ENCODE measurements at places on chromosomes 5 and 9.

DNA sequence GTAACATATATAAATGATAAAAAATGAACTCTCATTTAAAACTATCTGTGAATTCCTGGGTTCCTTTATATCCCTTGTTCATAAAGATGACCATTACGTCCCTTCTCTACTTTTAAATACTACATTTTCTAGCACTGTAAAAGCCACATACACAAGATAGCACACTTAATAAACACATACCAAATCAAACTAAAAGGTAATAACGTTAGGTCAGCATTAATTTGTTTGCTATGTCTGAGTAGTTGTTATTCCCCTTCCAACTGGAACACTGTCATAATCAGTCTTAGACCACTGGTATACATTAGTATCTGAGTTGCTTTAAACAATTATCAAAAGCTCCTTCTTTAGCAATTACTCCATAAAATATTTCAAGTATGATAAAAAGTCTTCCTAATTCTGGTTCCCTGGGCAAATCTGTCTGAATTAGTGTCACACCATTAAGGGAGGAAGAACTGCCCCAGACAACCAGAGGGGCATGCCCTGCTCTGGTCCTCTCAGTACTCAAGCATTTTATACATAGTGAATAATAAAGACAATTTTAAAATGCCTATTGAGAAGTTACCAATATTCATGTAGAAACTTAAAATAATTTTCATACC lies 98.1 kb downstream of the RAPGEF6 start:
- no peak for DNase-seq

- no peak for DNase-seq
Measured at GRCh38 chr9:108100571-108100970, 611.0 kb upstream of the KLF4 start.

DNA sequence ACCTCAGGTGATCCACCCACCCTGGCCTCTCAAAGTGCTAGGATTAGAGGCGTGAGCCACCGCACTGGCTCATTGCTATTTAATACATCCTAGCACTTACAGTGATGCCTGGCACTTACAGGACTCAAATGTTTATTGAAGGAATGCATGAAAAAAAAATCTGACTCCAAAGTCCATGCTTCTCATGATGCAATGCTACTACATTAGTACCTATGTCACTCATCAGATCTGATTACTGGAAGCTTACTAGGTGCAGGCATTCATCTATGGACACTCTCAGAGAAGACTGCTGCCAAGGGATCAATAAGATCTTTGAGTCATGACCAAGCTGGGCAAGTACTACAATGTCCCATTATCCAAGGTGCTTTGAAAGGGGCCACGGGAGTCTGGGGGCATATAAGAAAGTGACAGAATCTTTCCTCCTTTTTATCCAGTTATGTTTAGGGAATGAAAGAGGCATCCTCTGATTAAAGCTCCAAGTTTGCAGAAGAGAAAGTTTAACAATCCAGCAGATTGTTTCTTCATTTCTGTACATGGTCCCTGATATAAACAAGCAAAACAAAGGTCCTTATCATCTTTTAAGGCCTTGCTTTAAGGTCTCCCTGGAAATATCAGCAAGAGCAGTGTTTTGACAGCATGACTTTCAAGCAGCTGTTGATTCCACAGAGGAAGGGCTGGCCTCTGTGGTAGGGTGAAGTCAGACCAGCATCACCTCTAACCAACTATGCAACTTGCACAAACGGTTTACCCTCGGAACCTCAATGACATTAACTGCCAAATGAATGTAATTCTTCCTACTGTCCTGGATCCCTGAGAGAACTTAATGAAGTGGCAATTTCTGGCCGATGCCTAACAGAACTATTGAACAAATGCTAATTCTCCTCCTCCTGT lies 35.9 kb downstream of the ARPC5L start:
- no peak for DNase-seq

DNA sequence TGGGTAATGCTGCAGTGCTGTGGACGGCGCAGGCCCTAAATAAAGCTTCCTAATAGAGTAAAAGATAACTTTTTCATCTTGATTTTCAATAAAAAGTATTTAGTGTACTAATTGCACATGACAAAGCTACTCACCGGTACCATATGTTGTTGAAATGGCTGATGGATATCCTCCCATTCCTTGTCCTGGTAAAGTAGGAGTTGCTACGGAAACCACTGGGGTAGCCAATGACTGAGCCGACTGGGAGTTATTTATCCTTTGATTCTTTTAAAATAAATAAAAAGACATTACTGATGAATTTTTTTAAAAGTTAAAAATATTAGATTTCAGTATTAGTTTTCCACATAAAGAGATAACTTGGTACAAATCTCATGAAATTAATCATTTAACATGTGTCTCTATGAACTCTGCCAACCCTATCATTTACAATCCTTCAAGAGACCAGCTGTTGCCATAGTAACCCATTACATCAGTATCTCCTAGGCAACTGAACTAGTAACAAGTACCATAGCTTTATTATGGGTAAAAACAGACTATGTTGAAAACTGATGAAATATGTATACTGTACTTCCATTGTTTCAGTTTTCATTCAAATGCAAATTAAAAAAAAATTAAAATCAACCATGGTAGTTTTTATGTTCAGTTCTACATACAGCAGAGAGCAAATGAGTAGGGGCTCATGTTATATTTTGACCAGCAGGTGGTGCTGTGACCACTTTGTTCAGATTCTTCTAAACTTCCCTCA lies 153.7 kb downstream of the MEF2C start:
- DNase-seq, result peak; percentile 54

DNA sequence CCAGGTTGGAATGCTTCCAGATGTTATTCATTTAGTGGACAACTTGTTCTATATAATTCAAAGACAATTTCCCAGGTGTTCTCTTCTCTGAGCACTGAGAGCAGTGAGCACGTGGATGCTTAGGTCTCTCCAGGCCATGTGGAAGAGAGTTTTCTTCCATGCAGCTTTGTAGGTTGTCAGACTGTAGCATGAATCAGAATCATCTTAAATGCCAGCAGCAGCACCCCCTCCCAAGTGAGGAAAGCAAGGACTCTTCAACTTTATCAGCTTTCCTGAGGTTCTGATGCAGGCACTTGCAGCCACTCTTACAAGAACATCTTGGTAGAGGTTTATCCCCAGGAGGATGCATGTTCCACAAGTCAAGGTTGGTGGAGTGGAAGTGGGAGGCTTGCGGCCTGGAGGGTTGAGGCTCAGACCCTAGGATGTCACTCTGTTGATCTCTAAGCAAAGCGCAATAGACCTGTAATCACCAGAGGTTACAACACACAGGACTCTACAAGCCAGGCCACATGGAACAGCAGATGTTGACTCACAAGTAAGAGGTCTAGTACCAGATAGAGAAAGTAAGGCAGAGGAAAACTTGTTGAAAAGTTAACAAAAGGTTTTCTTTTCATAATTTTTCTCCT lies 47.7 kb downstream of the UGCG start:
- peak; percentile 38 for DNase-seq

DNA sequence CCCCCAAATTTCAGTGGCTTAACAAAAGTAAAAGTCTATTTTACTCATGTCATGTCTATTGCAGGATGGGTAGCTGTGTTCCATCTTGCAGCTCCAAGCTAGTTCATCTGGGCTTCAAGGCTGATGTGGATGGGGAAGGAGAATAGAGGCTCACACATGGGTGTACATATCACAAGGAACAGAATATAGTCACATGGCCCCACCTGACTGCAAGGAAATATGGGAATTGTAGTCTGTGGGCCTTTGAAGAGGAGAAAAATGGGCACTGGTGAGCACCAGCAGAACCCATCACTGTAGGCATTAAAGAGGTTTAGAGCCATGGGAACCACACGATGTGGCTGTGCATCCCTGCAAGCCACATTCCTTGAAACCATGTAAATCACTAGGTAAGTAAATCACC lies 17.9 kb upstream of the TRIO start:
- no peak for DNase-seq

DNA sequence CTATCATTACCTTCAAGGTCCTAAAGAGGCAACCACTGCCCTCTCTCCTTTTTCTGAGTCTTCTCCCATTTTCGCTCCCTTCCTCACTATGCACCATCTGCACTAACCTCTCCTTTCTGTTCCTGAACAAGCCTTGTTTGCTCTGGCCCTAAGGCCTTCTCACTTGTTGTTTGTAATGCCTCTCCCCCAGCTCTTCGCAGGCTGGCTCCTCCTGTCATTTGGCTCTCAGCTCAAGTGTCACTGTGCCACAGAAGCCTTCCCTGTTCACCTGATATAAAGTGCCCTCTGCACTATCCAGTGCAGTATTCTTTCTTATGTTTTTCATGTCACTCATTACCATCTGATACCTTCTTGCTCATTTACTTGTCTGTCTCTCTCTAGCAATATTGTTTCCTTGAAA lies 303.7 kb downstream of the KCNN2 start:
- DNase-seq, result no peak

DNA sequence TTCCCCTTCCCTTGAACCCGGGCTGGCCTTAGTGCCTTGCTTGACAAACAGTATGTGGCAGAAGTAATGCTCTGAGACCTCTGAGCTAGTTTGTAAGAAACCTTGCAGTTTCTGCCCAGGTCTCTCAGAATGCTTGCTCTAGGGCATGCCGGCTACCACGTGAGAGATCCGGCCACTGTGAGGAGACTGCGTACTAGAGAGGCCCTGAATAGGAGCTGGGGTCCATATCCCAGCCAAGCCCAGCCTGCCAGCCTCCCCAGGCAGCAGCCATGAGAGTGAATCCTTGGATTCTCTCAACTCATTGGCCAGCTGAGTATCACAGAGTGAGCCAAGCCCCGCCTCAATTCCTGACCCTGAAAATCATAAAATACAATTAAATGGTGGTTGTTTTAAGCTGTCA lies 16.0 kb upstream of the COL15A1 start:
- no peak for DNase-seq

DNA sequence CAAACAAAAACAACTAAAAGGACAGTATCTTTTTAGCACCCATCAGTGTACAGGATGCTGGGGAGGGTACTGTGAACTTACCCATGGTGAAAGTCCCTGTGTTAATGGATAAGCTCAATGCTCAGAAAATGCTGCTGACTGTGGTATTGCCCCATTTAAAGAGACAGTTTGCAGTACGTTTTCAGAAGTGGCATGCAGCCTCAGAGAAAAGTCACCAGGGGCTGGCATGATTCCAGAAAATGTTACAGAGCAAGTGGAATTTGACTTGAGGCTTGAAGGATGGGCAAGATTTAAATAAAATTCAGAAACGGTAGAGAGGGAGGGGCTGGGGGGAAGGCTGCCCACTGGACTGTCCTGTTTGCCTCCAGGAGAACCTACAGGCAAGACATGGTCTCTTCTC lies 7.2 kb downstream of the S1PR3 start:
- DNase-seq, result no peak

DNA sequence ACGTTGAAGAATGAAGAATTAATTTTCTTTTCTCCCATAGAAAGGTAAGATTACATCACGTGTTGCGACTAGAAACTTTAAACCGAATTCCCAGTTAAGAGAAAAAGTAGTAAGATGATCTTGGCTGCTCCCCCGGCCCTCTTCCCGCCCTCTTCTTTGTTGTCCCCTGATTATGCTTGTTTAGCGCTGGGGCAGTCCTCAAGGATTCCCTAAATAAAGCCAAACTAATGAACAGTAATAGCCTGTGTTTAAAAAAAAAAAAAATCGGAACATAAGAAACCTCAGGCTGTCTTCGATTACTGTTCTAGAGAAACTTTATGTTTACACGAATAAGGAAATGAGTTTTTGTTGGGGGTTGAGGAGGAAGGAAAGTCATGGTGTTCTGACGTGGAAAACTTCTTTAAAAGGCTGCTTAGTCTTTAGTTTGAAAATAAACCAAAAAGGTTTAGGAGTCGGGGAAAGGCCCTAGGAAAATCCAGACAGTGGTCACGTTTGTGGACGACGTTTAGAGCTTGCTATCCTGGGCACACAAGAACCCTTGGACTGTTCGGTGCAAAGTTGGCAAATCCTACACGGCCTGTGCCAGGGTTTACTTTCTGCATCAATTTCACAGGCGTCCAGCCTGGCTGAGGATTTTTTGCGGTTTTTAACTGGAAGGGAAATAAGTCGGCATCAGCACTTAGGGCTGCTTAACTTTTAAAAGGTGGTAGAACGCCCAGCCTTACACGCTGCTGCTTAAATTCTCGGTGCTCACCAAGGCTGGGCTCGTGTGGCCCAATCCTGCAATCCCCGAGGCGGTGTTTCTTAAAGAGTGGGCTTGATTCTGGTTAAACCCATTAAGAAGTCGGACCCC lies 1.1 kb upstream of the MAT2B start:
- DNase-seq, result peak; percentile 15

DNA sequence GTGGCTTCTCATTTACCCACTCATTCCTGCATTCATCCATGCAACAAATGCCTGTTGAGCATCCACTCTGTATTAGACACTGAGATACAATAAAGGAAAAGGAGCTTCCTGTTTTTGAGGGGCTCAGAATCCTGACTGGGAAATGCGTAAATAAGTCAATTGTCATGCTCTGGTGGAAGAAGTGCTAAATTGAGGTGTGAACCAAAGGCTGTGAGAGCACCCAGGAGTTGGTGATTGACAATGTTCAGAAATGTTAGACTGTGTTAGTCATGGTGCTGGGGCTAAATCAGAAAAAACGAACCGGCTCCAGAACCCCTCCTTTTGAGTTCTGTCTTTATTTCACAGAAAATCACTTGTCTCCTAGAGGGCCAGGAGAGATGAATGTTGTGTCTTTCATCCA lies 558.6 kb upstream of the SGCD start:
- DNase-seq, result no peak

DNA sequence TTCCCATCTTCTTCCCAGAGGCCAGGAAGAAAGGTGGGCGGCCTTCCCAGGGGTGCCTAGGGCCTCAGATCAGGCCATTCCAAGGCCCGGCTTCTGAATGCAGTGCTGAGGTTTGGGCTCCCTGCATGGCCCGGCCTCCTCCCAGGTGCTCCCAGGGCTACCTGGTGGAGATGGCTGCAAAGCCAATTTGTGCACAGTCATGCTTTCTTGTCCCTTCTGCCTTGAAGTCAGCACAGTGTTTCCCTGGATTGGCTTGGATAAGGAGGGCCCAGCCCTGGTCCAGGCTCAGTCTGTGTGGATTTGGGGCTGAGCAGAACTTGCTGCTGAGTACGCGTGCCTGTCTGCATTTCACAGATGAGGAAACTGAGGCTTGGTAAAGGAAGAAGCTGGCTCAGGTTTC lies 72.5 kb downstream of the RXRA start:
- DNase-seq, result no peak

GRCh38 chr5:145158730-145159129 lies 676.4 kb downstream of the PRELID2 start:
- DNase-seq, result no peak

- peak; percentile 32 for DNase-seq
Measured at GRCh38 chr9:4904322-4905134, 80.5 kb upstream of the JAK2 start.

DNA sequence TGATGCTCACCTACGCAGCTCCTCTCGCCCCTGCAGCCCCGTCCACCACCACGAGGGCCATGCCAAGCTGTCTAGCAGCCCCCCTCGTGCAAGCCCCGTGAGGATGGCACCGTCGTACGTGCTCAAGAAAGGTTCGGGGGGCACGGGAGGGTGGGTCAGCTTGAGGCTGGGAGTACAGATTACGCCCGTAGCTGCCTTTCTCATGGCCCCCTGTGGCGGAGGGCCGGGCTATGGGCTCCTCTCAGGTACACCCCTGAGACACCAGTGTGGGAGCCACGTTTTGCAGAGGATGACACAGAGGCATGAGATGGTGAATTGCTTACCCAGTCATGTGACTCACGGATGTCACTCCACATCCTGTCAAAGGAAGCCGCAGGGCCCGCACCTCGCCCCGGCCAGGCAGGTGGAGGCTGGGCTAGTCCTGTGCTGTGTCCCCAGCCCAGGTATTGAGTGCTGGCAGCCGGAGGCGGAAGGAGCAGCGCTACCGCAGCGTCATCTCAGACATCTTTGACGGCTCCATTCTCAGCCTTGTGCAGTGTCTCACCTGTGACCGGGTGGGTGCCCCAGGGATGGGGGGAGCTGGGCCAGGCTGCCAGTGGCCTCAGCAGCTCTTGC lies 33.7 kb downstream of the USP20 start:
- no peak for DNase-seq

- DNase-seq, result peak; percentile 62
Measured at GRCh38 chr9:38423973-38424843, at the start of gene IGFBPL1. TSS of gene IGFBPL1 (minus strand) at chr9:38424454. CDS start at chr9:38424424, 30 bp downstream.

All from AG08395 (cell line).